MG63 (cell line): ENCODE measurements at places on chromosomes 1 and 21. TPM values are rescaled to one million over a fixed set of nuclear protein-coding genes. Genes with fewer than 3 reads are reported as not detected.

DNA sequence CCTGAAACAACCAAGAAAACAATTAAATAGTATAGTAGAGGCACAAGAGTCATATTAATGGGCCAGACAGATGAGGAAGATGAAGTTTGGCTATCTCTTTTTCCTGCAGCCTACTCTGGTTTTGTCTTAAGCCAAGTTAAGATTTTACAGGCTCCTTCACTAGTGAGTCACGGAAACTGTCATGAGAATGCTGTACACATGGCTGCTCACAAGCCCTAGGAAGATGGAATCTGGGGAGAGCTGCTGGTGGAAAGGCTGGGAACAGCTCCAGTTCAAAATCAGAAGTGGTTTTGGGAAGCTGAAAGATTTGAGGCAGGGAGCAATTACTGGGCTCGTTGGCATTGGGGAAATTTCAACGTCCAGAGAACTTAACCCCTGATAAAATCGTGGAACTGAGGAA, 46.4 kb upstream of the S1PR1 start:
- DNase-seq = no peak

- no peak for DNase-seq
Measured at GRCh38 chr1:90074566-90074965, 79.7 kb downstream of the ZNF326 start.

DNA sequence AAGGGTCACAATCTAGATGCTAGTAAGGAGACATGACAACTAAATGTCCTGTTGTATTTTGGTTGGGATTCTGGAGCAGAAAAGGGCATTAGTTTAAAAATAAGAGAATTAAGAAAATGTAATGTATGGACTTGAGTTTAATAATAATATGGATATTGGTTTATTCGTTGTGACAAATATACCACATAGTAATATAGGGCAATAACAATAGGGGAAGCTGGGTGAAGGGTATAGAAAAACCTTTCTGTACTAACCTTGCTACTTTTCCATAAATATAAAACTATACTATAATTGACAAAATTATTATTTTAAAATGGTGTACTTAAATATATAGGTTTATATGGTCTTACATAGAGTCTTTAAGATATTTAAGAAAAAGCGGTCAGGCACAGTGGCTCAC, 558.9 kb downstream of the PTPRC start:
- DNase-seq = no peak

DNA sequence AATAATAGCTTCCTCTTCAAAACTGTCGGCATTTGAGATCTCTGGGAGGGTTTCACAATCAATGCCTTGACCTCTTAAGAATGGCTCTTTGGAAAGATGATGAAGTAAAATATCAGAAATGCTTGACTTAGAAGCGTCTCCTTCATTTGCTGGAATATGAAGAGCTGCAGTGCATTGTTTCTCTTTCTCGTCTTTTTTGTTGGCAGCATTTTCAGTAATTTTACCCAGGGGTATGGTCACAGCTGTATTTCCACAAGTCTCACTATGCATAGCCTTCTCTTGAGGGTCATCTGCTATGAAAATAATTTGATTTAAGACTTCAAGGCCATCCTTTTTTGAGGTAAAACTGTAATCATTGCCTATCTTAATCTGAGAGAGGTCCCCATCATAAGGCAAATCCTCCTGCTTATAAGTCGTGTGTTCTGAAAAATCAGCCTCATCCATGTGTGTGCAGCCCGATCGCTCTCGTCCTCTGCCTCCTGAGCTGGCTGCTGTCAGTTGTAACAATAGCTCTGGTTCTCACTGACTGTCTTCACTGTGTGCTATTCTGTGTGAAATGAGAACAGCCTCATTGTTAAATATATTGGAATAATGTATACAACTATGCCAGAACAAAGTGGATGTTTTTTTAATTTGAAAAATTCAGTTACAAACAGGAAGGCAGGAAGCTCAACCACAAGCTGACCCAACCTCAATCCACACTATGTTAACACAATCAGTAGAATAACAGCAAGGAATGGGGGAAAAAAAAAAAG, 4.5 kb downstream of the AKNAD1 start:
- no peak for DNase-seq

- peak; percentile 44 for DNase-seq
Measured at GRCh38 chr1:68973459-68974244, 476.8 kb upstream of the DEPDC1 start.

- no peak for DNase-seq
Measured at GRCh38 chr1:248791010-248791409, 34.7 kb downstream of the SH3BP5L start.

GRCh38 chr1:71339238-71339637, 258.4 kb upstream of the ZRANB2 start:
- DNase-seq = no peak

DNA sequence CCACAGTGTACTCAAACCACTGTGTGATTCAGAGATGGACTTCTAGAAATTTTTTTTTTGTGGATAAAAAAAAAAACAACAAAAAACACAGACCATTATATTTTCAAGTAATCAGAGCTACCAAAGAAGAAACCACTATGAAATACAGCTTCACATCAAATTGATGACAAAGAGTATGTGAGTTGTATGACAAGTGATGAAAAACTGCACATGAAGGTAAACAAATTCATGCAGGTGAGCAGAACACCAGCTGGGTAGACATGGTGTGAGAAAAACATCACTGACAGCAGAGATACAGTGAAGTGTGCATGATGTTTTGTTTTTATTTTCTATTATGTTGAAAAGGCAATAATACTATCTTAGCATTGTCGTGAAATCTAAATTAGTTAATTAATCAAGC, 8.0 kb upstream of the PTPRC start:
- DNase-seq = no peak

- DNase-seq = no peak
Measured at GRCh38 chr1:68795956-68796355, 299.1 kb upstream of the DEPDC1 start.

DNA sequence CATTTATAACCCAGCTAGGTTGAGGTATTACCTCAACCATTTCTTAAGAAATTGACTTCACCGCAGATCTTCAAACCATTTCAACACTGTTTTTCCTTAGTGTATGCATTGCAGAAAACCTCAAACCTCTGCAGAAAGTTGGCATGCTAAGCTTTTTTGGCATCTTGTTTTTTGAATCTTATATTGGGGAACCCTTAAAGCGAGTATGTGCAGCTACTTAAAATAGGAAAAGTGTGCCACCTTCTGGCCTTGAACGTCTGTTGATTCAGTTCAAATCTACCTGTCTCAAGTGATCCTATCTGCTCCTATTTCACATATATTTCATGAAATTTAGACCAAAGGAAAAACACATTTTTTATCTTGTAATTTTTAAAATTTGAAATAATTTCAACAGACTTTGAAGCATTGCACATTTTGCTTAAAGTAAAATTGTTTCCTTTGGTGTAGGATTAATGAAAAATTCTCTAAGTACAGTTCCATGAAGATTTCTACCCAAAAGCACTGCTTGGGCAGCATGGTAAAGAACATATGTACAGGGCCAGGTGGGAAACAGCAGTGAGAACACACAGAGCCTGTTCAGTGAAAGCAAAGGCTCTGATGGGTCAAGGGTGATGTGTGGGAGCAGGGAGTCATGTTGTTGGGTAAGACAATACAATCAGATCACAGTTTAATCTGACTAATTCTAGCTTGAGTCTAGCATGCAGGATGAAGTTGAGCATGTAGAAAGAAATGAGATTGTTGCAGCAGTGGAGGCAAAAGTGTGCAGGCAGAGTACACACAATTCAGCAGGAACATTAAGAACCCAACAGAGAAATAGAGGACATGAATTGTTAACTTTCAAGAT, 17.2 kb downstream of the HENMT1 start:
- peak; percentile 50 for DNase-seq

GRCh38 chr1:4756851-4757580, 102.6 kb downstream of the AJAP1 start:
- no peak for DNase-seq

DNA sequence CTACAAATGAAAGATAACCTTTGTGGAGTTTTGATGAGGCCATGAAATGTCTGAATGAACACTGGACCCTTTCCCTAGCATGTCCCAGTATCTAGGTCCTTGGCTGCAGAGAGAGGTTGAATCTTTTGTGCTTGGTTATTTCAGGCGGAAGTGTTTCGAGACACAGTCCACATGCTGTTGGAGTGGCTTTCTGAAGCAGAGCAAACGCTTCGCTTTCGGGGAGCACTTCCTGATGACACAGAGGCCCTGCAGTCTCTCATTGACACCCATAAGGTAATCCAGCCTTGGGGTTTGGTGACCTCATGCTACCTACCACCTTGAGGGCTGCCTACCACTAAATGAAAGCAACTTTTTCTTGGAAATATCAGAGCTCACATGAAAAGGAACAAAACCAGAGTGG, 38.9 kb upstream of the BMP8A start:
- DNase-seq = no peak

- no peak for DNase-seq
Measured at GRCh38 chr1:109255097-109255651, 5.8 kb downstream of the CELSR2 start.

- DNase-seq = peak; percentile 89
Measured at GRCh38 chr1:159000625-159001024, 9.1 kb upstream of the IFI16 start.

DNA sequence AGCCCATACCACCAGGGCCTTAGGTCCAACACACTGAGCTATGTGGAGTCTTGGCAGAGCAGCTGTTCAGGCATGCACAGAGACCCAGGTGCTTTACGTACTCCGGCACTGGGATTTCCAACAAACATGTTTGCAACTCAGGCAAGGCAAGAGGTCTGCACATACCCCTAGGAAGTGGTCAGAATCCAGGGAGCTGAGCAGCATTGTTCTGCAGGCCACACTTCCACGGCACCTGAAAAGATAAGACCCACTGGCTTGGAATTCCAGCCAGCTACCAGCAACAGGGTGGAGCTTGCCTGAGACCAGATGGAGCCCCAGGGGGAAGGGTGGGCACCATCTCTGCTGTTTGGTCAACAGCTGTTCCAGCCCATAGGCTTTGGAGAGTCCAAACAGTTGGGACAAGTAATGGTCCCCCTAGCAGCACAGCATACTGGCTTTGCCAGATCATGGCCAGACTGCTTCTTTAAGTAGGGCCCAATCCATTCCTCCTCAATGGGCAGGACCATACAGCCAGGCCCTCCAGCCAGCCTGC, 51.7 kb upstream of the LRRC8B start:
- no peak for DNase-seq

DNA sequence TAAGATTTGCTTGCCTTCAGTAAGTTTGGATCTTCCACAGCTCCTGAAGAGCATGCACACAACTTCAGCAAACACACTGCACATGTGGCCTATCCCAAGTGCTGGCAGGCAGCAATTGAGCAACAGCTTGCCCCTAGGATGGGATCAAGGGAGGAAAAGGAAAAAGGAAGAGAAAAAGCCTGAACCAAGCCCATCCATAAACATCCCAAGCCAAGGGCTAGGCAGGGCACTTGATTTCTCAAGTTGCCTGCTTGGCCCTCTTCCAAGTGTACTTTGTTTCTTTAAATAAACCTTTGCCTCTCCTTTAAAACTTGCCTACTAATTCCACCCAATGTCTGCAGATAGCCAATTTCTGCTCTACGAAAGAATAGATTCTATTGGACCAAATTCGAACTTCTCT, 49.0 kb upstream of the OLFM3 start:
- DNase-seq = no peak

GRCh38 chr1:59104191-59104760, 192.6 kb upstream of the FGGY start:
- DNase-seq = no peak

DNA sequence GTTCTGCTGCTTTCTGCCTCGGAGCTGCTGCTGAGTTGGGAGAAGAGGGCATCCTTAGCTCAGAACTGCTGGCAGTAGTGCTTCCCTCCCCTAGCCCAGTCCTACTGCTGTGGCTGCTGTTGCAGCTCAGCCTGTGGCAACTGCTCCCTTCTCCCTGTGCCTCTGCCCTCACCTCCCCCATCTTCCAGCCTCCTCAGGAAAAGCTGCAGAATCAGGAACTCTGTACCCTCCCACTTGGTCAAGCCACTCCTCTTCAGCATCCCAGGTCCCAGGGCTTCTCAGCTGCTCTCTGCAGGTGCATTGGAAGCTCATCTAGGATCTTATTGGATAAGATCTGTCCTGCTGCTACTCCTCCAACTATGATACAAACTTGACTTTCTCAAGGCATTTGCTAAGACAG, 316.7 kb downstream of the BRINP2 start:
- no peak for DNase-seq

- no peak for DNase-seq
Measured at GRCh38 chr1:248406721-248407692, 4.2 kb downstream of the OR2T1 start.

DNA sequence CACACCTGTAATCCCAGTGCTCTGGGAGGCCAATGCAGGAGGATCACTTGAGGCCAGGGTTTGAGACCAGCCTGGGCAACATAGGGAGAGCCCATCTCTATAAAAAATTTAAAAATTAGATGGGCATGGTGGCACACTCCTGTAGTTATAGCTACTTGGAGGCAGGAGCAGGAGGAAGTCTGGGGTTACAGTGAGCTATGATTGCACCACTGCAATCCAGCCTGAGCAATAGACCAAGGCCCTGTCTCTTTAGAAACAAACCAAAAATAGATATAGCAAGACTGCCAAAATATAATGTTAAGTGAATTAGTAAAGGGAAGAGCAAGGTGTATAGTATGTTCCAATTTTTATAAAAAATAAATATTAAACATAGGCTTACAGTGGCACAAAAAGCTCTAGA, 28.8 kb downstream of the PLEKHO1 start:
- no peak for DNase-seq

DNA sequence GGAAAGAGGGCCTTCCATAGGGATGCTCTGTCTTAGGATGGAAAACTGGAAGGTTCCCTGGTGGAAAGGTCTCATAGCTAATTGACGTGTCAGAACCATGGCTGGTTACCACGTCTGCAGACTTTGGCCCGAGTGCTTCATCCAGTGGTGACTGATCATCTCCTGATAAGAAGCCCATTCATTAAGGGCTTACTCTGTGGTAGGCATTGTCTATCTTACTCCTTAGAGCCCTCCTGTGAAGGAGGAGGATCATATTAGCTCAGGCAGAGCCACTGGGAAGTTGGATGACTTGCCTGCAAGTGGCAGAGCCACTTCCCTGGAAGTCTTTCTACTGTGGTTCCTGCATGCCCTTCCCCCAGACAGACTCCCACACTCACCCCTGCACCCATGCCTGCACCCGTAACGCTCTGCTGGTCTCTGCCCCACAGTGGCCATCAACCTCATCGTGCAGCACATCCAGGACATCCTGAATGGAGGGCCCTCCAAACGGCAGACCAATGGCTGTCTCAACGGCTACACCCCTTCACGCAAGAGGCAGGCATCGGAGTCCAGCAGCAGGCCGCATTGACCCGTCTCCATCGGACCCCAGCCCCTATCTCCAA, 79.9 kb downstream of the UCK2 start:
- no peak for DNase-seq

GRCh38 chr21:42525029-42525581, 11.5 kb downstream of the SLC37A1 start:
- DNase-seq = peak; percentile 19

GRCh38 chr21:37244501-37245095, 22.5 kb downstream of the VPS26C start:
- no peak for DNase-seq

The LCE3E gene
- total RNA-seq = not detected in 2 replicates

The FAM177B gene
- total RNA-seq = not detected in 2 replicates

The C1orf115 gene
- total RNA-seq = 0.03 TPM in 1 of 2 replicates, not detected in the other

The PTPRU gene
- 3.4 and 6.4 TPM in 2 replicates for total RNA-seq

The GNG4 gene
- 6.1 and 28.7 TPM in 2 replicates for total RNA-seq

The PAFAH2 gene
- 3.3 and 4.5 TPM in 2 replicates for total RNA-seq

The BLACAT1 gene
- not detected in 2 replicates for total RNA-seq

The PLEKHN1 gene
- 0.56 TPM in 1 of 2 replicates, not detected in the other for total RNA-seq

The CASQ1 gene
- not detected in 2 replicates for total RNA-seq

The MYOM3 gene
- 0.13 TPM in 1 of 2 replicates, not detected in the other for total RNA-seq

The LAD1 gene
- not detected in 2 replicates for total RNA-seq

The CCDC28B gene
- total RNA-seq = 1.5 TPM in 1 of 2 replicates, not detected in the other
